Stimulated activated CD4-positive, alpha-beta T cell treated with anti-CD3 and anti-CD28 coated beads, Interleukin-15, amount 100 ng/mL, for 1 hour (primary cell): ENCODE measurements at places on chromosomes 4 and X.

- DNase-seq, result no peak
Observed at GRCh38 chr4:87209182-87209581, 11.2 kb downstream of the KLHL8 start.

DNA sequence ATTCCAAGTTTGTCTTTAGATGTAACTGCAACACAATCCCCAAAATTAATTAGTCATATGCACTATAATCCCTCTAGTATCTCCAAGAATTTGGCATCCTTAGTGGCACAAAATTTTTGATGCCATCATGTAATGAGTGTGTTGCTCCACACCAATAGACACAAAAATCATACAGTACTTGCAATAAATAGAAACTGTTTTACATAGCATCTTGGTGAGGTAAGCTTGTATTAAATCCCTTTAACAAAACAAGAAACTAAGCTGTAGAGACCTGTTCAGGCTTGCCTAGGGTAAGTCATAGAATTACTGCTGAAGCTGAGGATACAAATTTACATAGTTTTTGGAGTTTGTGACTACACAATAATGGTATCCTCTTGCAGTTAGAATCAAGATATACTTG is 64.5 kb upstream of the PRSS12 start:
- no peak for DNase-seq

- DNase-seq, result no peak
Observed at GRCh38 chr4:184355111-184355604, 119.2 kb downstream of the IRF2 start.

DNA sequence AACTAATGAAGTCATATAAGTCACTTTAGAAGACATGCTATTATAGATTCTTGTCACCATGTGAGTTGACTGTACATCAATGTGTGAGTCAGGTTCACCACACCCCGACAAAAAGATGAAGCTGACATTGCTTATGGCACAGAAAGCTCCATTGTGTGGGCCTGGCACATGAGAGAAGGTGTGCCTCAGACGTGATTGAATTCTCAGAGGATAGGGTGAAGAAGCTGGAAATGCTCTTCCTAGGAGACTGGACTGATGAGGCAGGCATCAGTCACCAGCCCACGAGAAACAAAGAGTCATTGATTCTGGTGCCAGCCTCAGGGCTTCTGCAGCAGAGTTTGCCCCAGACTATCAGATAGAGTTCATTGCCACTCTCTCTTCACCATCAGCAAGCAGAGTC is 35.9 kb upstream of the LRAT start:
- DNase-seq, result no peak

DNA sequence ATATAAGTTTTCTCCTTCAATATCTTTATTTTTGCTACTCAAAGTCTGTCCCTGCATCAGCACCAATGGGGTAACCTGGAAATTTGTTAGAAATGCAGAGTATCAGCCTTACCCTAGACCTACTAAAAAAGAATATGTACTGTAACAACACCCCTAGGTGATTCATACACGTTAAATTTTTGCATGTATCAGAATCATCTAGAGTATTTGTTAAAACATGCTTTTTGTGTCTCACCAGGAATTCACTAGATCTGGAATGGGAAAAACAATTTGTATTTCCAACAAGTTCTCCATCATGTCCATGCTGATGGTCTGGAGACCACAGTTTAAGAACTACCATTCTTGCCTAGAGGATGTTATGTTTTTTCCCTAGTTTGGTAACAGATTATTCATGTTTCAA is 196.0 kb upstream of the EDNRA start:
- no peak for DNase-seq

DNA sequence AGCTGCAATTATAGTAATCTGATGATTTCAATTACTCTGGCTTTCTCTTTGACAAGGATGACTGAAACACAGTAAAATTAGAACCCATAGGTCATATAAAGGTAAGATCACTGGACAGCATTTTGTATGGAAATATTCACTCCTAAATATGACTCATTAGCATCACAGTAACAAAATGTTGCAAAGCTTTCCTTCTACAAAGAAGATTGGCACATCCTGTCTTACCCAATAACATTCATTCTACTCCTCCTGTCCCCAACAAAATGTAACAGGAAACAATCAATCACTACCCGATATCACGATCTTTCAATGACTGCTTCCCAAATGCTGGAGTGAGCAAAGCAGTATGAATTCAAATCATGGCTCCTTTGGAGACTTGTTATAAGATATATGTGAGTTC is 95.3 kb downstream of the FANCB start:
- no peak for DNase-seq

DNA sequence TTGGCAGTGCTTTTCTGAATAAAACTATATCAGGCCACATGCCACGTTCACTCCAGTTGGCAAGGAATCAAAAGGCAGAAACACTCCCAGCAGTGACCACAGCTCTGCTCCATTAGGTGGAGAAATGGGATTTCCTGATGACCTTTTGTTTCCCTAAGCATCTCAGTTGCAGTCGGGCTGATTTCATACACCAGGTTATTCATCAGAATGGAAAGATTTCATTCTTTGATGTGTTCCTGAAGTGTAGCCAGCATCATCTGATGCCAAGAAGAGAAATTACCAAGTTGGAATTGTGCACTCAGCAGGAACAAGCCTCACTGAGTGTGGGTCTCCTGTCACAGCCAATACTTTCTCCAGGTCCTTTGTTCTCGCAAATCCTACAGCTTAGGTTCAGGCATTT is 193.7 kb downstream of the SPATA18 start:
- no peak for DNase-seq

DNA sequence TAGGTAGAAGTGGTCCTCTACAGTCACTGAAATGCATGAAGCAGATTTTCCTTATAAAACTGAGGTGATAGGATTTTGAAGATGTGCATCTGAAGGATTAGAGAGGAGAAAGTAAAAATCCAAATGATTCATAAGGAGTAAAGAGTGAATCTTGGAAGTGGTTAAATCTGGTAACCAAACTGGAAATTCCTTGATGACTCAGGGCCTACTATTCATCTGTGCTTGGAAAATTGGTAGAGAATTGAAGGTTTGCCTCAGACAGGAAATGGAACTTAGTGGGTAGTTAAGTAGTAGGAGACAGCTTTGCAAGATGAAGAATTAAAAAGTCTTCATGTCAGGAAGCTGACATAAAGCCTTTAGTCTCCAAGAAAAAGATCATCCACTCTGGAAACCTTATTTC is 368.9 kb upstream of the CTSO start:
- no peak for DNase-seq

GRCh38 chrX:150868625-150869024 is 29.8 kb downstream of the CD99L2 start:
- DNase-seq, result no peak

- no peak for DNase-seq
Observed at GRCh38 chrX:117839544-117839943, 277.1 kb downstream of the KLHL13 start.

- DNase-seq, result no peak
Observed at GRCh38 chr4:187770345-187770744, 225.2 kb upstream of the ZFP42 start.

- DNase-seq, result peak; percentile 26
Observed at GRCh38 chr4:153115322-153116290, 88.6 kb upstream of the TRIM2 start.

GRCh38 chr4:38469410-38469809 is 194.6 kb upstream of the KLF3 start:
- DNase-seq, result no peak

DNA sequence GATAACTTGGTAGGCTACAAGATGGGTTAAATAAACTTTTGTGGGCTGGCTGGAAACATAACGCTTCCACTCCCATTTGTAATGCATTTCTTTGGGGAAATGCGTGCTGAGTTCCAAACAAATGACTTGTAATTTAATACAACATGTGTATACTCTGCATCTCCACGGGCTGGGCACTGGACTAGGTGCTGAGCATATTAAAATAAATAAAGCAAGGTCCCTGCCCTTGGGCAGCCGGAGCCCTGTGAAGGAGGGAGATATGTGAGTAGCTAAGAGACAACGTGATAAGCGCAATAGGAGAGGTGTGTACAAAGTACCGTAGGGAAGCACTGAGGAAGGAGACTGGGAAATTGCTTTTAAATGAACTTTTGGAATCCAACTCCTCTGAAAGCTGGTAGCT is 147.2 kb upstream of the RBPJ start:
- no peak for DNase-seq

DNA sequence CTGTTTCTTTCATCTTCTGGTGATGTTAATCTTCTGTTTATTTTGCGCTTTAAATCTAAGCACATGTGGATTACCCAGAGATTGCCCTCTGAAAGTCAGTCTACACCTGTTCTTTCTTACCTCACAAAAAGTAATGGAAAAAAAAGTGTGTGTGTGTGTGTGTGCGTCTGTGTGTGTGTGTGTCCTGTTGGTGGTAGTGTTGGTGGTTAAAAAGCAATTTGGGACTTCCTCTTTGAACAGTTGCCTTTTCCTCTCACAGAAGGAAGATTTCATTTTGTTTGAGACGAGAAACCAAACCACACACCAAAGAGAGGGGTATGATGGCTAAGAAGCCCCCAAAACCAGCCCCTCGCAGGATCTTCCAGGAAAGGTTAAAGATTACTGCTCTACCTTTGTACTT is at the start of gene STAP1:
Gene STAP1 (plus strand): TSS at position 235 of the 400 bp plus-strand sequence. CDS start 83 bp downstream, at position 318.
- no peak for DNase-seq

DNA sequence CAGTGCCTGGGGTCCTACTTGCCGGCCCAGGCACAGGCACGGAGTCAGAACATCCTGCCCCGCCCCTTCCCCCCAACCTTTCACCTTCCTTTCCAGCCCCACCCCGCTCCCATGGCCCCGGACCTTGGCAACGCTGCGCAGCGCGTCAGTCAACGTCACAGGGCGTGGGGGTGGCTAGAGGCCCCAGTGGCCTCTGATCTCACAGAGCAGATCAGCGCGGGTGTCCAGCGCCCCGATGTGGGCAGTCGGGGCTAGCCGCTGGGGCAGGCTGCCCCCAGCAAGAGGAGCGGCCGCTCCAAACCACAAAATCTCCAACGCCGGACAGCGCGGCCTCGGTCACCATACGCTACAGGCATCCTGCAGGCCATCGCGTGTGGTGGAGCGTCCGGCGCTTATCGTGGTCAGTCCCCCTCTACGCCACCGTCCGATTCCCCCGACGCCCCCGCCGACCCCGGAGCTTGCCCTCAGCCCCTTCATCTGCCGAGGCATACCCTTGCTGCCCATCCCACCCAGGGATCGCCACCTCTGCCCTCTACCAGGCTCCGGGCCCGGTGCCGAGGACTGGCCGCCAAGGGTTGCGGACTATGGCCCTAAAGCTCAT is 69.6 kb upstream of the APOOL start:
- no peak for DNase-seq

GRCh38 chr4:83905952-83906351 is 370.0 kb downstream of the GPAT3 start:
- DNase-seq, result no peak

DNA sequence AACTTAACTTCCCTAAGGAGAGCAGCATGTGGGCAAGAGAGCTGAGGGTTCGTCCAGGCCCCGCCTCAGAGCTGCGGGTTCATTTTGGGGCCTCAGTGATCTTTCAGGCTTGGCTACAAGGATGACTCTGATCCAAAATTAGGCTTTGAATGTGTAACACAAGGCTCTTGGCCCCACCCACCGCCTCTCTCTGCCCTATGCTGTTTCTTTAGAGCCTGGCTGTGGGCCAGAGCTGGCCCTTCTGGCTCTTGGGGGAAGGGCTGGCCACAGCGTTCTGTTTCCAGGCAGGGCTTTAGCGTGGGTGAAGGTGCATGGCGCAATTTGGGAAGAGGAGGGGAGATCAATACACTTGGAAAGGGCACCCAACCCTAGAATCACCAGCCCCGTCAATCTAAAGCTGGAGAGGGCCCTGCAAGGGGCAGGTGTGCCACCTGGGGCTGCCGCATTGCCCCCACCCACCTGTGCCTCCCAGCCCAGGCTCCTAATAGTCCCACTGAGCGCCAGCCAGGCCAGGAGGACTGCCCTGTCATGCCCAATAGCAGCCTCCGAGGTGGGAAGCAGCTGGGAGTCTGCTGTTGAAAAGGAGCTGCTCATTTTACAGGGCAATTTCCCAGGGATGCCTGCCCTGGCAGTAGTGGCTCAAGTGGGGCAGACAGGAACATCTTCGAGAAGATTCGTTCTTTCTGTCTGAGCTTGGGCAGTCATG is 84.5 kb upstream of the MAML3 start:
- DNase-seq, result no peak

DNA sequence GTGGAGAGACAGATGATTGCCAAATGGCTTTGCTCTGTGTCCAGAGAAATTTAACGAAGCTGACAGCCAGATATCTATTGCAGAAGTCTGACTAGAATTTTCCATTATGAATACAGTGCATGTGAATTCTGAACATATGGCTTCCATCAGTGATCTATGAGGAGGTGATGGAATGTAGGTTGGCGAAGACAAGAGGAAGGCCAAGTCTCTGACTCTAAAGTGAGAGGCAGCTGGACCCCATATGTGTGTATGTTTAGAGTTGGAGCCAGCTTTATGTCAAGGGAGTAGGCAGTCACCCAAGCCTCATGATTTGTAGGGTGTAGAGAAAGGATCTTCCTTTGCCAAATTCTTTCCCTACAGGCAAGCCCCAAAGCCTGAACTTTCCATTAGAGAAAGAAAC is 76.2 kb upstream of the TEX13D start:
- DNase-seq, result no peak

DNA sequence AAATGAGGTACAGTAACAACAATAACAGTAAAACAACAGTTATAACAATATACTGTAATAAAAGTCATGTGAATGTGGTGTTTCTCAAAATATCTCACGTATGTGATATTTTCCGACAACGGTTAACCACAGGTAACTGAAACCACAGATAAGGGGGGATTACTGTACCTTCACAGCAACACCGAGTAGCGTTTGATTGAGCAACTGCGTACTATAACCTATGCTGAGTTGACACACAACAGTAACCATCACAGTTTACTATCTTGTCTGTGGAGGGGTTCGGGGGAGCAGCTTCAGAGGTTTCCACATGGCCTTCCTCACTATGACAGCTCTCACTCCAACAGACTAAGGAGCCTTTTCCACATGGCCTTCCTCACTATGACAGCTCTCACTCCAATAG is 13.4 kb downstream of the RBMX2 start:
- no peak for DNase-seq

- no peak for DNase-seq
Observed at GRCh38 chr4:159212675-159213293, 109.9 kb downstream of the RAPGEF2 start.

DNA sequence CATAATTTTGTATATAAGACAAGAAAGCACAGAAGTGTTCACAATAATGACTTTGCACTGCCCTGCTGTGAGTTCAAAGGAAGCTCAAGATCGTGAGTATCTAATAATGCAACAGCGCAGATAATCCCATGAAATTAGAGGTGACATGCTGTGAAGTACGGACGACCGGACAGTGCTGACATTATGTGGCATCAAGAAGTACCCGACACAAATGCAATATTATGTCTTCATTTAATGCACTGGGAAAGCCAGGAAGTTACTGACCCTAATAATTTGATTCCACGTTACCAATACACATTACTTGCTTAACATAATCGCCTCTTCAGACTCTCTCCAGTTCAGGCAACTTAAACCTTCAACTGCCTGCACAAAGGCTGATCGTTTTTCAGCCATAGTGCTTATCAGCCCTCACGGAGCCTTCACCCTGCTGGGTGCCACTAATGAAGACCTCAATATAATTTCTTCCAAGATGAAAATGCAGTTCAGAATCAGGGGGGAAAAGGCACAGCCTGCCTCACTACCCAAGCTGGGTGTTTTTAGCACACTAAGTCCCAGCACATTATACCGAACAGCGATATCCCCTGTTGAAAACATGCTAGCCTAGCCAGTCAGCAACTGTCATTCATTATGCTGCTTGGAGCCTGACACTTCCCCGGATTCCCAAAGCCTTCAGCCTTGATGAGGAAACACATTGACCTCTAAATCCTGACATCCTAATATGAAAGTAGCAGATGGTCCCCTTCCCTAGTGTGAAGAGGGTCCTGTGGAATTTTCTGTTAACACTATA is 56.1 kb downstream of the SLC7A11 start:
- no peak for DNase-seq

- DNase-seq, result no peak
Observed at GRCh38 chr4:1295405-1296055, 5.8 kb downstream of the MAEA start.
